NCI-H446 (cell line): ENCODE measurements at places on chromosomes 4 and X.

DNA sequence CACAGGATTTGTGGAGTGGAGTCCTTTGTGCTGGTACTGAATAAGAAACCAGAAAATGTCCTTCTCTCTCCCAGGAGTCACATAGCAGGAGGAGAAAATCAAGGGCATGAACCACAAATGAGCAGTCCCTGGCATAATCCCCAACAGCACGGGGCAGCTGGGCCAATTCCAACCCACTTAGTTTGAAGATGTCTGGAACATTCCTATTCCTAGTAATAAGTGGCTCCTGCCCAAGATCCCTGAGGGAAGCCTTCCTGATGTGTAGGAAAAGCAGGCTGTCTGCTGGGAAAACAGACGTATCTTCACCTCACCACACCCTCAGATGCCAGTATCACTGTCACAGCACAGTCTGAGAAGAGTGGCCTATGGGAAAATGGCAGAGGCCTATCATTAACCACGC, 182.8 kb upstream of the MAP3K15 start:
- DNase-seq = peak; percentile 42

GRCh38 chr4:10333942-10334341, 123.3 kb downstream of the ZNF518B start:
- no peak for DNase-seq

- DNase-seq = no peak
Measured at GRCh38 chrX:41516999-41517765, 70.0 kb downstream of the NYX start.

DNA sequence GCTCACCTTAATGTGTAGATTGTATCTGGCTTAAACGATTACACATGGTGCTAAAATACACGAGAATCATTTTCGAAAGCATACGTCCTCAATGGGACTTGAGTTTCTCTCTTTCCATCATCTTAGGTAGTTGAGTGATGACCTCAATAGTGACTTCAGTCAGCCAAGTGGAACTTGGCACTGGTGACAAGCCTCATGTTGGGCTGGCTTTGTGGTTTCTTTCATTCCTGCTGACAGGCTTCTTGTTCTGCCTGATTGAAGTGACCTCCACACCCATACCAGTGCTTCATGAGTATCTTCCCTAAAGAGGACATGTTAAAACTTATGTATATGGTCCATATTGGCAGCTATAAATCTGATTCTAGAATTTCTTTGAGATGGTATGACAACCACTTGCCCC, 159.1 kb upstream of the WDR1 start:
- no peak for DNase-seq

DNA sequence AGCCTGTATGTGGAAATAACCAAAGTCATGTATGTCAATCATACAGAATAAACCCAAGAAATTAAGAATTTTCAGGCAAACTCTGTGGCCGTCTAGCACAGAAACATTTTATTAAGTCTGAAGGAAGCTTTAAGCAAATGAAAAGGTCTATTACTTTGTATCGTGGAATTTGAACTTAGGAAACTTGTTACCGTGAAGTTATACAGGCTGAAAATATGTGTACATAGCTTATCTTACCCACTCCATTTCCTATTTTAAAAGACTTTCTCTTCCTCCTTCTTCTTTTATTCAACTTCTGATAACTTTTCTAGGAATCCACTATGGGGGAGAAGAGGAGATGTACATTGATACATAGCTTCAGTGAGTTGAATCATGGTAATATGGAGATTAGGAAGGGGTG, 108.3 kb downstream of the AGTR2 start:
- no peak for DNase-seq

- no peak for DNase-seq
Measured at GRCh38 chr4:185213877-185214276, 4.5 kb downstream of the SNX25 start.

DNA sequence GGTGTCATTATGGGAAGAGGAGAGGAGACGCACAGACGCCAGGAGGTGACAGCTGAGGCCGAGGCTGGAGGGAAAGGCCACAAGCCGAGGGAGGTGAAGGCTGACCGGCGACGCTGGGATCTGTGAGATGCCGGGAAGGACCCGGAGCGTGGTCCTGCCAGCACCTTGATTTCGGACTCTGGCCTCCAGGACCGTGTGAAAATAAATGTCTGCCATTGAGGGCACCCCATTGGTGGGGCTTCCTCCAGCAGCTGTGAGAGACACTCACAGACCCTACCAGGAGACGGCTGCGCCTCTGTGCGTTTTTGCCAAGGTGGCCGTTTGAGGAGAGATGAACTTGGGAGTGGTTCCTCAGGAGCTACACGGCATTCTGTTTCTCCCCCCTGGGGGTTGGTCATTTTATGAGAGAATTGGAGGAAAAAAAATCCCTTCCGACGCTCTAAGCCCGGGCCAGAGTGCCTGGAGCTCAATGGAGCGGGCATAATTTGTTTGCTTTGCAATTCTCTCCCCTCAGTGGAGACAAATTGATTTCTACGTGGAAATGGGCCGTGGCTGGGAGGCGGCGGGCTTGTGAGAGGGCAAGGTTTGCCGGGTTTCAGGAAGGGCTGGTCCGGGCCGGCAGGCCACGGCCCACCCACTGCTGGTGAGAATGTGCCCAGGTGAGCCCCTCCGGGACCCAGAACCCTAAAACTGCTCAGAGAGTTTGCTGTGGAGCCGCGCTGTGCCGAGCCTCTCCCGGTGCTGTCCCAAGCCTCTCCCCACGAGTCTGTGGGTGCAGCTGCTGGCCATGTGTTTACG, 53.9 kb downstream of the CPZ start:
- no peak for DNase-seq

DNA sequence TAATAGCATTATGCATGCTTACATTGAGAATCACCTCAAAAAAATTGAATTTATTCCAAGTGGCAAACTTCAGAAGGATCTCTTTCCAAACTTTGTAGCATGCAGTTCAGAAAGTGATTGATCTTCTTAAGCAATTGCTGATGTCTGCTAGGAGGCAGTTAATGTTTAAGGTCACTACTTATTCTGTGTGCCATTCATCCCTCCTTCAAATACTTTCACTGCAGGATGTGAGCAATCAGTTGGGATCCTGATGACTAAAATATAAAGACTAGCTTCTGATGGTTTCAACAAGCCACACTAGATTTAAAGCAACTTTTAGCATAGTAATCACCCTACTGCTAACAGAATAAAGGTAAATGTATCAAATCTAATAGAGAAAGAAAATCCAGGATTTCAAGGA, 414.1 kb downstream of the ADGRL3 start:
- no peak for DNase-seq

GRCh38 chrX:101482296-101482695, 3.0 kb upstream of the ARMCX4 start:
- DNase-seq = no peak

DNA sequence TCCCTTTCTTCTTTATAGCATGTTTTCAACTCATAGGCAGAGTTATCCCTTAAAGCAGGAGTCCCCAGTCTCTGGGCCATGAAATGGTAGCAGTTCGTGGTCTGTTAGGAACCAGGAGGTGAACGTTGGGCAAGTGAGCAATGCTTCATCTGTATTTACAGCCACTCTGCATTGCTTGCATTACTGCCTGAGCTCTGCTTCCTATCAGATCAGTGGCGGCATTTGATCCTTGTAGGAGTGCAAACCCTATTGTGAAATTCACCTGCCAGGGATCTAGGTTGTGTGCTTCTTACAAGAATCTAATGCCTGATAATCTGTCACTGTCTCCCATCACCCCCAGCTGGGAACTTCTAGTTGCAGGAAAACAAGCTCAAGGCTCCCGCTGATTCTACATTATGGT, 39.8 kb downstream of the DTHD1 start:
- no peak for DNase-seq

GRCh38 chr4:119647558-119647957, 19.0 kb upstream of the PDE5A start:
- DNase-seq = peak; percentile 5

DNA sequence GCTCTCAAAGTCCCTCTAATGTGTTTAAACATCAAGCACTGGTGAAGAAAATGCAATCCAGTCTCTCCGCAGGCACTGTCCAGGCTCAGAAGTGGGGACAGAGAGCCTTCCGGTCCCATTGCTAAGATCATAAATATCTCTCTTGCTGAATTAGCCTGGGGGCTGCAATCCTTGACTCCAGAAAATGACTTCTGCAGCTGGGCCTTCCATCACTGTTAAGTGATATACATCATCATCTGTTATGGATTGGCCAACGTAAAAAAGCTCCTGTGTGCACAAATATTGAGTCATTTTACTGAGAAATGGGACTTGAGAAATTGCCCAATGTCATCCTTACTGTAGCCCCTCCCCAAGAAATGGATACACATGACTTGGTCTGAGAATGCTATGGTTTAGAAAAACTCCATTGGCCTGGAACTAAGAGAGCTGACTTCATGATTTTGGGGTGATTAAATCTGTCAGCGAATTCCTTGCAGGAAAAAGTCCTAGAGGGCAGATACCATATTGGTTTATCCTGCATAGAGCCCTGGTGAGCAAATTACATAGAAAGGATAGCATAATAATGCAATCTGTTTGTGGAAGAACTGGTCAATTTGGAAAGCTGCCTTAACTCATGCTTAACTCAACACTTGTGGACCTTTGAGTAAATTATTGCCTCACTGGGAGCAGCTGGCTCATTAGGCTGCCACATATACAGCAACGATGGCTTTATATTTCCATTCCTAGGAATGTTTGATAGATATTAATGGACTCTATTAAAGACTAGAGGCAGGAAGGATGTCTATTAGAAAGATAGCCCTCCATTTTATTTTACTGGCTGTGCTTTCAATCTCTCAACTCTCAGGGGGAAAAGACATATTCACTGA, 346.1 kb downstream of the GBA3 start:
- DNase-seq = no peak

- DNase-seq = peak; percentile 20
Measured at GRCh38 chr4:156948133-156948532, 23.5 kb downstream of the PDGFC start.

- DNase-seq = peak; percentile 83
Measured at GRCh38 chr4:107719922-107720722, at the start of gene PAPSS1. Gene PAPSS1, minus strand, starts transcription at chr4:107720234. Its CDS starts 55 bp downstream, at chr4:107720179.

GRCh38 chr4:15906020-15906443, 32.5 kb downstream of the FGFBP1 start:
- no peak for DNase-seq

GRCh38 chr4:70437197-70437596, 34.8 kb upstream of the MUC7 start:
- DNase-seq = no peak

- no peak for DNase-seq
Measured at GRCh38 chrX:81208916-81209315, 7.0 kb downstream of the SH3BGRL start.

DNA sequence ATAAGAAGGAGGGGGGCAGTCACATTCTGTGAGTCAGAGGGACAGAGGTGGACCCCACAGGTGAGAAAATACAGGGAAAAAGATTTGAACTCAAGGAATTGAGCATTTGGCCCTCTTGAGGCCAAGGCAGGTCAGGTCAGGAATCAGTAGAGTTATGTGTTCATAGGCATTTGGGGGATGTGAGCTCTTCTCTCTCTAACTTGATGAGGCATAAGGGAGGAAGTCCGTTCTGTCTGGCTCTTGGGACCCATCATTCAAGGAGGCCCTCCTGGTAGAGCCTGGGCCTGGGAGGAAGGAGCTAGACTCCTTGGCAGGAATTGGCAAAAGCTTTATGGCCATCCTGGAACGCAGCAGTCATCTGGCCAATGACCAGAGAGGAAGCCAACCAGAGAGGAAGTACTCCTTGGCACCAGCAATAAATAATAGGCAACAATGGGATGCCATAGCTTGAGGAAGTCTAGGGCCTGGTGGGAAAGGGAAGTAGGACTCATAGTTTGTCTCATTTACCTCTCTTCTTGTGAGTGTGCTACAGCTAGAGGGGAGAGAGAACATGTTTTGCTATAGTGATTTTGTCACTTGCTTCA, 53.0 kb downstream of the MSN start:
- no peak for DNase-seq

DNA sequence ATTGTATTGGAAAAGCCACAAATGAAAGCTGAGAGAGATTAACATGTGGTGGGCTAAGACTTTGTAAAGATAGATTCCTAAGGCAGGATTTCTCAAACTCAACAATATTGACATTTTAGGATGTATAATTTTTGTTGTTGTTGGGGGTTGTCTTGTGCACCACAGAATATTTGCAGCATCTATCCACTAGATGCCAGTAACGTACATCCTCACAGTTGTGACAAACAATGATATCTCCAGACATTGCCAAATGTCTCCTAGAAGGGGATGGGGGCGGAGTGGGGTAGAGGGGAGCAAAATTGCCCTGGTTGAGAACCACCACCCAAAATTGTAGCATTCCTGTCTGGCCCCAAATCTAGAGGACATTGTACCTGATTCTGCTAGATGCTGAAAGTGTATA, 14.7 kb upstream of the CBR4 start:
- DNase-seq = no peak

- DNase-seq = no peak
Measured at GRCh38 chr4:137278431-137278830, 253.9 kb downstream of the PCDH18 start.

- no peak for DNase-seq
Measured at GRCh38 chrX:143757375-143757774, 36.8 kb upstream of the SPANXN2 start.

DNA sequence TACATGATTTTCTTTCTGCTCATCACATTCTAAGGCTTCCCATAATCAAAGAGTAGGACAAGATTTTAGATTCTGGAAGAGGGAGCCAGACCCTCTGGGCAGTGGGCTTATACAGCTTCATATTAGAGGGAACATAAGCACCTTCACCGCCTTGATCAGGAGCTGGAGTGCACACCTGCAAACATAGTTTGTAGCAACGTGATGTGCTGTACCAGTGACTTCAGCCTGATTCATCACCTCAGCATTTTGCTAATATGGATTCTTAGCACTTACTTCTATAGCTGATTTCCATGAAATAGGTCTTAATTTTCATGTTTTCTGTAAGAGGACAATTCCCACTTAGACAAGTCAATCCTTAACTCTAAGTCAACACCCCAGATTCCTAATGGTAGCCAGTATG, 36.7 kb downstream of the PCDH18 start:
- DNase-seq = no peak

DNA sequence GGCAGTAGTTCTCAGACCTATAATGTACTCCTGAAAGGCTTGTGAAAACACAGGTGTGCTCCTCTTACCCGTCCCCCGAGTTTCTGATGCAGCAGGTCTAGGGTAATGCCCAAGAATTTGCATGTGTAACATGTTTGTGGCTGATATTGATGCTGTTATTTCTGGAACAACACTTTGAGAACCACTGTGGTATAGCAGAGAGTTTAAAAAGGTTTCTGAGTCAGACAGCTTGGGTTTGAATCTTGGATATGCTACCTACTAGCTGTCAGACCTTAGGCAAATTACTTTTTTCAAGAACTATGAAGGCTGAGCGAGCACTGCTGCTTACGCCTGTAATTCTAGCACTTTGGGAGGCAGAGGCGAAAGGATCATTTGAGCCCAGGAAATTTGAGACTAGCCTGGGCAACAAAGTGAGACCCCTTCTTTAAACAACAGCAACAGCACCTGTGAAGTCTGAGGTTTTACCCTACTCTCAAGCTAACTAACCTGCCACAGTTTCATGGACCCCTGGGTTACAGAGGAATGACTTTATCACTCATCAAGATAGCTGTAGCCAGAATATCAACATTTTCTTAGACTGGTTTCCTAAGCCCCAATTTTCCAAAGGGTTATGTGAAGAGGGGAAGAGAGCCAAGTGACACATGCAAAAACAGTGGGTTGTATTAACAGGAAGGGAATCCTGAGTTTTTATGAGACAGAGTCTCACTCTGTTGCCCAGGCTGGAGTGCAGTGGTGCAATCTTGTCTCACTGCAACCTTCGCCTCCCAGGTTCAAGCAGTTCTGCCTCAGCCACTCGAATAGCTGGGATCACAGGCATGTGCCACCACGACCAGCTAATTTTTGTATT, 5.1 kb downstream of the AFF1 start:
- DNase-seq = no peak
